Stimulated activated CD4-positive, alpha-beta T cell treated with anti-CD3 and anti-CD28 coated beads, Interleukin-1b, Interleukin-23, amount 100 ng/mL, for 4 hours (primary cell): ENCODE measurements at places on chromosomes 16 and 17.

GRCh38 chr17:67534941-67535340 is 157.9 kb downstream of the PITPNC1 start:
- DNase-seq, result no peak

DNA sequence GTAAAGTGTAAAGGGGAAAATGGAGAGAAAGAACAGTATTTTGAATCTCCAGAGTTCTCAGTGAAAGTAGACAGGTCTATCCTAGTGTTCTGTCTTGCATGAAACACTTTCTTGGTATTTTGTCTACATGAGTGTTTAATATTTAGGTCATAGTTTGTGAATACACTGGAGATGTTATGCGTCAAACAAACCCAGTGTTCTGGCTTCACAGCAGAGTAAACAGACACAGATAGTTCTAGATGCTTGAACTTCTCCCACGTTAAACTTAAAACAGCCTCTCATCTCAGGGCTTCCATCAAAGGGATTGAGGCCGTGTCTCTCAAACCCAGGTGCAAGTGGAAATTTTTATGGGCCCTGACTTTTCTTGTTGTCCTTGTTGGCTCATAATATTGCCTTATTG is 48.3 kb downstream of the RBFOX1 start:
- no peak for DNase-seq

- DNase-seq, result no peak
Measured at GRCh38 chr16:20905576-20905975, 5.0 kb downstream of the LYRM1 start.

DNA sequence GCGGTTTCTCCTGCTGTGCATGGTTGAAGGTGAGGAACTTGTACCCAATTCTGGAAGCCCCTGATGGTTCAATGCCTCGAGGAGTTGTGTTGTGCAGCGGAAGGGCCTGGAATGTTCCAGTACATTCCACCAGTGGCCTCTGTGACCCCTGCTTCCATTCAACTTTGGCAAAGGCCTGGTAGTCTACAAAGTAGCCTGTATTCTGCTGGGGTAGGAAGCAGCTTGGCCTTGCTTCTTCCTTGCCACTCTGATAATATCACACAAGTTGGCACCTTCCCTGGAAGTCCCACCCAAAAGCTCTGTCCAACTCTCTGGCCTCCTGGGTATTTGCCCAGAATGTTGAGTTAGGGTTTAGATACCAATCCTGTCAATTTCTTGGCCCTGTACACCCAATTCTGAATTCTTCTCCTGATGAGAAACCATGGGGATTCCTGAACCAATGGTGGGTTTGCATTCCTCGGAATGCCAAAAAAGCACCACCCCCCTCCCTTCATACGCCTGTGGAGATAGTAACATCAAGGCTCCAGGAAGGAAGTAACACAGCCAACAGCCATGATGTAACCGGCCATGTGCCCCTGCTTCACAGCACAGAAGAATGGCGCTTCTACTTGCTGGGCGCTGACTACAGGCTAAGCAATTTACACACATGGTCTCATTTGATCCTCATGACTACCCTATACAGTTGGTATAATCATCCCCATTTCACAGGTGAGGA is 11.8 kb upstream of the FAM117A start:
- DNase-seq, result no peak

- no peak for DNase-seq
Measured at GRCh38 chr17:75386430-75386829, 19.0 kb downstream of the GRB2 start.

GRCh38 chr17:40564883-40565768 is at the start of gene CCR7:
TSS of gene CCR7 (minus strand) at chr17:40565472. CDS start at chr17:40565409, 63 bp downstream.
- peak; percentile 63 for DNase-seq

GRCh38 chr16:53153130-53153529 is 98.3 kb downstream of the CHD9 start:
- no peak for DNase-seq

- DNase-seq, result no peak
Measured at GRCh38 chr17:68205808-68206720, 41.8 kb upstream of the AMZ2 start.

DNA sequence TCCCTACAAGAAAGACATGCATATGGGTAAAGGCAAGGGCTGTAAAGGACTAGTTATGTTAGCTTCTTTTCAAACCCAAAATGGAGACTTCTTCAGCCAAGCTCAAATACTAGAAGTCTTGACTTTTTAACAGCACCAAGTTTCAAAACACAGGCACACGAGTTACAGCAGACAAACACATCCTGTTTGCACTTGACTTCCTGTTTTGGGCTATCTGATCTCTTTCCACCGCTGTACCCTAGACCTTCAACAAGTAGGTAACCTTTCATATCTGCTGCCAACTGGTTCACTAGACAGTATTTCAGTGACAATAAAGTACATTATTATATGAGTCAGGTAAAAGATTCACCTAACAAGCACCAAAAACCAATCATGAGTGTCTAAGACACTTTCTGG is 12.3 kb downstream of the RFFL start:
- DNase-seq, result no peak

DNA sequence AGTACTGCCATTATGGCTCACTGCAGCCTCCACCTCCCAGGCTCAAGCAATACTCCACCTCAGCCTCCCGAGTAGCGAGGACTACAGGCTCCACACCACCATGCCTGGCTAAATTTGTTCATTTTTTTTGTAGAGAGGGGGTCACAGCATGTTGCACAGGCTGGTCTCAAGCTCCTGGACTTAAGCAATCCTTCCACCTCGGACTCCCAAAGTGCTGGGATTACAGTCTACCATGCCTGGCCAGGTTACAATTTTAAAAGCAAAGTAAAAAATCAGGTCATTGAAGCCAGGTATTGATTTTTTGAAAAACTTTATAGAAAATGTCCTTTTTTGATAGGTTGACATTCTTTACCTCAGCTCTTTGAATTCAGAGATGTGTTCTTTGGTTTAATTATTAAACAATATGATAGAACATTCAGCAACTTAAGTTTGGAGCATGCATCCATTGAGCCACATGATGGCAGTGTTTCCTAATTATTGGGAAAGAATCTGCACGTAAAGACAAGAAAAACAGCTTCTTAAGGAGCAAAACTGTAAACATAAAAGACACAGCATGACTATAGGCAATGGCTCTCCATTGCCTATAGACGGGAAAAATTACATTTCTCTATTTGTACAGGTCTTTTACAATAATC is 1.7 kb upstream of the SLC16A11 start:
- DNase-seq, result no peak
